ENCODE measurements at places on chromosomes 13 and 19. TPM values are rescaled to one million over a fixed set of nuclear protein-coding genes. Genes with fewer than 3 reads are reported as not detected.

GRCh38 chr13:22929381-22930126 lies 251.2 kb upstream of the SGCG start:
- no peak overlapping the region for H3K4me3 ChIP-seq
- no peak for DNase-seq
- H3K36me3 ChIP-seq, result no peaks in the 10 kb centered on the region

DNA sequence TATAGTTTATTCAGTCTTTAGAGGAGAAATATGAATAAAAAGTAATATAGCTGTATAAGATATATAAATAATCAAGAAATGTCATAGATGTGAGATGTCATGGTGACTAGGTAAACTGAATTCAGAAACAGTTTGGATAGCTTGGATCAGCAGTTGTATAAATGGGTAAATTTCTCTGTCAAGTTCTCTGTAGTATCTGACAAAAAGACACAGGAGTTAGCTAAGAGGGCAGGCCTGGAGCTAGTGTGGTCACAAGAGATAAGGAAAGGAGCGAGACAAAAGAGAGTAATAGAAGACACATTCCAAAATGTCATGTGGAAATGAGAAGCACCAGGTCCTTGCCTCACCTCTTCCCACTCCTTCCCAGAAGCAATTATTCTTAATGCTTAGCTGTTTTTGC lies 349.0 kb downstream of the LMO7 start:
- H3K4me1 ChIP-seq, result no peaks in the 10 kb centered on the region
- DNase-seq, result no peak
- no peaks in the 10 kb centered on the region for H3K36me3 ChIP-seq
- H3K4me3 ChIP-seq, result no peak overlapping the region
- H3K27ac ChIP-seq, result no peak overlapping the region
- H3K27me3 ChIP-seq, result no peaks in the 10 kb centered on the region

DNA sequence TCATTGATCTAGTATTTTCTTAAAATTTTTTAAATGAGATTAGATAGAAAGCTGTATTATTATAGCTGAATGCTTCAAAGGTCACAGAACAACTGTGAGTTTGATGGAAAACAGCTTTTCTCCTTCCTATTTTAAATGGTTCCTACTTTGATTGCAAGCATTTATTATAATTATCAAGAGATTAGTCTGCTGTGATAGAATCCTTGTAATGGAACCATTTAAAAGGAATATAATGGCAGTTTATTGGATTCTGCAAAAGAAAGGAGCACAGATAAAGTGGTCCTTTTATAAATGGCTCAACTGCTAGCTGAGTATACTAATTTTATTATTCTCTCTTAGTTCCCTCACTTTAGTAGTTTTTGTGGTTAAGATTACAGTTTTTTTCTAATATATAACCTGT lies 87.0 kb downstream of the MAB21L1 start:
- no peaks in the 10 kb centered on the region for H3K4me1 ChIP-seq
- no peak for DNase-seq
- H3K27me3 ChIP-seq, result no peaks in the 10 kb centered on the region
- H3K4me3 ChIP-seq, result no peak overlapping the region
- no peak overlapping the region for H3K27ac ChIP-seq

- no peak overlapping the region for H3K27ac ChIP-seq
- no peak for DNase-seq
- H3K27me3 ChIP-seq, result no peaks in the 10 kb centered on the region
- no peak overlapping the region for H3K4me3 ChIP-seq
Measured at GRCh38 chr13:29707876-29708543, 112.5 kb upstream of the SLC7A1 start.

DNA sequence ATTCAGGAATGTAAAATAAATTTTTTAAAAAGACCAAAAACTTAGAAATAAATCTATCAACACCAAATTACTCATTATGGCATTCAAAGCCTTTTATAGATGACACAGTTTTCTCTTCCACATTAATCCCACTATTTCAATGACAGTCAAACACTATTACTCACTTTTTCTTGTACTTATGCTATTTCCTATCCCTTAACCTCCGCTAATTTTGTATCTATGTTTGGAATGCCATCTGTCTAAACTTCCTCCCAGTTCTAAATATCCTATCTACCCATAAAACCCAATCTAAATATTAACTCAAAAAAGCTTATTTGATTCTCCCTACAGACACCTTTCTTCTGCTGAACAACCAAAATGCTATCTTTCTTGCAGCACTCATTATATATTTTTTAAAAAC lies 203.5 kb downstream of the ENOX1 start:
- H3K4me1 ChIP-seq, result no peaks in the 10 kb centered on the region
- H3K27ac ChIP-seq, result no peak overlapping the region
- no peaks in the 10 kb centered on the region for H3K27me3 ChIP-seq
- no peak for DNase-seq
- H3K4me3 ChIP-seq, result no peak overlapping the region

DNA sequence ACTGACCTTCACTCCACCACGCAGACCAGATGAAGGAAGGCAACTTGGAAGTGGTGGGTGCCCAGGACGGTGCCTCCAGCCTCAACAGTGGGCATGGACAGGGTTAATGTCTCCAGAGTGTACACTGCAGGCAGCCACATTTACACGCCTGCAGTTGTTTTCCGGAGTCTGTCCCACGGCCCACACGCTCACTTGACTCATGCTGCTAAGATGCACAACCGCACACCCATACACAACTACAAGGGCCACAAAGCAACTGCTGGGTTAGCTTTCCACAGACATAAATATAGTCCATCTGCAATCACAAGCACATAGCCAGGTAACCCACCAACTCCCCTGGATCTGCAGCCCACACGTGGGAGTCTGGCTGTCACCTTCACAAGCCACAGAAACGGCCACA lies 12.6 kb upstream of the AXL start:
- DNase-seq, result no peak
- H3K27me3 ChIP-seq, result no peaks in the 10 kb centered on the region
- H3K4me3 ChIP-seq, result no peak overlapping the region
- H3K27ac ChIP-seq, result peak overlapping the region; percentile 69
- H3K4me1 ChIP-seq, result no peaks in the 10 kb centered on the region
- peaks cover 23% of the 10 kb centered on the region for H3K36me3 ChIP-seq

GRCh38 chr13:51329606-51330005 lies 9.9 kb upstream of the SERPINE3 start:
- no peak overlapping the region for H3K27ac ChIP-seq
- H3K27me3 ChIP-seq, result no peaks in the 10 kb centered on the region
- H3K4me1 ChIP-seq, result no peaks in the 10 kb centered on the region
- no peak for DNase-seq
- H3K4me3 ChIP-seq, result no peak overlapping the region
- H3K36me3 ChIP-seq, result no peaks in the 10 kb centered on the region

Gene POU2F2
- 0.57 TPM for total RNA-seq

Gene RYR1
- total RNA-seq, result 14.6 TPM

Gene ZNF565
- total RNA-seq, result 1.6 TPM

Gene PGLYRP1
- total RNA-seq, result not detected

Gene JAK3
- 6.5 TPM for total RNA-seq

Gene ZFP30
- total RNA-seq, result 13.9 TPM

Gene GJA3
- 0.85 TPM for total RNA-seq
